ENCODE measurements at places on chromosomes 6 and 20.

DNA sequence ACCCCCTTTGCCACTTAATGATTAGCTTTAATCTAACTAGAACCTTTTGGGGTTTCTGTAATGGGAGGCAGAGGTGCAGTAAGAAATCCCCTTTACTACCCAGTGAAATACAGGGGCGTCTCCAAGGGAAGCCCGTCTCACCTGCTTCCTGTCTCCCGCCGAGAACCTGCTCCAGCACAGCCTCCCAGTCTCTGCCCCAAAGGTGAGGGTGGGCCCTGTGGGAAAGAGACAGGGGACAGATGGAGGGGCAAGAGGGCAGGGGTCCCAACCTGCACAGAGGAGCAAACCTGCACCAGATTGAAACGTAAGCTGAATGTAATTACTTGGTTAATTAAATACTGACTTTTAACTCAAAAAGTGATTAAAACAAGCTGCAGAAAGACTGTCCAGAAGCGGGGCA, 474.2 kb upstream of the SULF2 start:
- no peak for DNase-seq

DNA sequence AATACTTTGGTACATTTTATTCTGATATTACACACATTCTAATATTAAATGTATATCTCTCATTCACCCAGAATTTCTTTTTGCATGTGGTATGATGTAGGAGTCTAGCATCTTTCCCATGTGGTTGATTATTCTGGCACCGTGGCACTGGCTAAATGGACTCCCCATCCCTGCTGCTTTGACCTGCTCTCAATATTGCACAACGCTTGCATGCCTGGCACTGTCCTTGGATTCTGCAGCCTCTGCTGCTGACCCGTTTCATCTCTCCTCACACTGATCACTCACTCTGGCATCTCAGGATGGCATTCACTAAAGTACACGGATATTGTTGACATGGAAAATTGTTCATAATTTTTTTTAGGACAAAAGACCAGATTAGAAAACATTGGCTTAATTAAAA, 11.5 kb upstream of the DACT2 start:
- no peak for DNase-seq

GRCh38 chr20:2914160-2914559, 40.9 kb downstream of the PTPRA start:
- peak; percentile 19 for DNase-seq

- no peak for DNase-seq
Observed at GRCh38 chr6:80792151-80792550, 685.7 kb downstream of the BCKDHB start.

GRCh38 chr6:68506911-68507310, 128.2 kb upstream of the ADGRB3 start:
- DNase-seq: no peak
